NCI-H1105 (cell line): ENCODE measurements at places on chromosomes 2 and 18.

GRCh38 chr2:239438995-239439753, 38.4 kb upstream of the HDAC4 start:
- DNase-seq: no peak

GRCh38 chr2:29715655-29716054, 205.7 kb downstream of the ALK start:
- no peak for DNase-seq

- no peak for DNase-seq
Observed at GRCh38 chr2:174967691-174968260, 37.4 kb downstream of the CHN1 start.

- peak; percentile 91 for DNase-seq
Observed at GRCh38 chr2:204133476-204133875, 196.9 kb downstream of the ICOS start.

DNA sequence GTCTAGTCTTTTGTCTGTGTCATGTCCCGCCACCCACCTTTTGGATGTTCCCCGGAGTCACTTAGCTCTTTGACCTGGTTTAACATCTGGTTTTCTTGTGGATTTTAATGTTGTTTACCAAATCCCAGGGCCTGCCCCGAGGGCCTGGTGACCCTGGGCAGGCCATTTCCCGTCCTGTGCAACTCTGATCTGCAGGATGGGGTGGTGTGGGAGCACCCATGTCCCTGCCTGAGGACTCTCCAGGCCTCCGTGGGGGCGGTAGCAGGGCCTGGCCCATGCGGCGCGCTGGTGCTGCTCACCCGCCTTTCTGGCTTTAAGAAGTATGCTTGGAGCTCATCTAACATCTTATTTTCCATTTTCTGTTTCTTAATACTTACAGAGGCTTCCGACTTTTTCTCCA, 10.7 kb downstream of the RAMP1 start:
- no peak for DNase-seq

- no peak for DNase-seq
Observed at GRCh38 chr2:45653122-45653913, 1.8 kb downstream of the PRKCE start.

GRCh38 chr2:214077727-214078126, 333.1 kb upstream of the VWC2L start:
- no peak for DNase-seq

DNA sequence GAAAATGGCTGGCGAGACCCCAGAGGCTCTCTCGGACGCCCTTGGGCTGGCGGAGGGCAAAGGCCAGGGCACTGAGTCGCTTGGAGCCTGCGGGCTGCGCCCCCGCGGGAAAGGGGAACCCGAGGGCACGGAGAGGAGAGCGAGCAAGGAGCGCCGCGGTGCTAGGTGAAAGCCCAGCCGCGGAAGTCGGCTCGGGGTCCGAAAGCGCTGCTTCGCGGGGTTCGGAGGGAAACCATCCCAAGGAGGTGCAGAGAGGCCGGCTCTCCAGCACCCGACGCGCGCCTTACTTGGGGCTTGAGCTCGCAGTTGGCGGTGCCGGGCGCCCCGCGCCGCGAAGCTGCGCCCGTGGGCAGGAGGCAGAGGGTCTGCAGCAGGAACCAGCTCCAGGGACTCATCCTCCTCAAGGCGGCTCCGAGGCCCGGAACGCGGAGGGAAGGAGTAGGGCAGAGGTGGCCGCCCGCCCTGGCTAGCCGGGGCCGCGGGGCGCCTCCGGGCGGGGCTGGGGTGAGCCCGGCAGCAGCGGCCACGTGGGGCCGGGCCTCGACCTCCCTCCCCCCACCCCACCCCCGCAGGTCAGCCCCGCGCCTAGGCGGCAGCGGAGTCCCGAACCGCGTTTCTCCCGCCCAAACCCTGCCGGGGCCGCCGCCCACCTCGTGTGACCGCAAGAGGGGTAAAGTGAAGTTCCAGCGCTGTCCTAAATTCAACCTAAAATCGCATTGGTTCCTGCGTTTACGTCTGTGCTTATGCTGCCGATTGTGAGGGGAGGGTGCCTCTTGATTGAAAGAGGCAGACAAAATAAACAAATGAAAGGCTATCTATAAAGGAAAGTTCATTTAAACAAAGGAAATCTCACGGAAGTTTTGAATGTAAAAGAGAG, at the start of gene TRABD2A:
TRABD2A (minus strand) TSS at position 440 of the 877 bp plus-strand sequence; CDS start at position 395, 45 bp downstream.
- no peak for DNase-seq

- no peak for DNase-seq
Observed at GRCh38 chr2:112805542-112805941, 21.2 kb upstream of the IL1A start.
